ENCODE measurements at places on chromosomes 7 and 10. TPM values are rescaled to one million over a fixed set of nuclear protein-coding genes. Genes with fewer than 3 reads are reported as not detected.

TBX20 gene
- total RNA-seq = 2.1 TPM

NODAL gene
- not detected for total RNA-seq

PRLHR gene
- not detected for total RNA-seq

LRRC18 gene
- not detected for total RNA-seq

ACTR1A gene
- 84.4 TPM for total RNA-seq

MYH16 gene
- total RNA-seq = 0.56 TPM

AQP1 gene
- total RNA-seq = 0.36 TPM

TAF6 gene
- 67.8 TPM for total RNA-seq

STK31 gene
- total RNA-seq = 0.49 TPM

DPP6 gene
- total RNA-seq = not detected

RBM28 gene
- total RNA-seq = 54.3 TPM

AKR1C8 gene
- 0.42 TPM for total RNA-seq

VPS41 gene
- total RNA-seq = 23.8 TPM
